GM20000 (cell line): ENCODE measurements at places on chromosomes 16 and 17.
A peak's percentile ranks its signal among the peaks of the same experiment; 100 is the strongest.

DNA sequence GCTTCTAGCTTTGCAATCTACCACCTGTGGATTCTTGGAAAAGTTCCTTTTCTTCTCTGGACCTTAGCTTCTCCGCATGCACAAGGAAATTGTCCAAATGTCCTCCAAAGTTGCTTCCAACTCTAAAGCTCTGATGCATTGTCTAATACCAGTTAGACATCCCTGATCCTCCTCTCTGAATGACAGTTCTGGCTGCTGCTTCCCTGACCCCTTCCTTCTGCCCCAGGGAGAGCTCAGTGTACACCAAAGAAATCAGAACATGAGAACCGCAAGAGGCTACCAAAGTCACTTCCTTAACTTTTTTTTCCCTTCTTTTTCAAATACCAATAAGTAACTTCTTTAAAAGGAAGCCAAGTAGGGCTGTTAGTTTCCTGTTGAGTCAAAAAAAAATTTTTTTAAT is 79.7 kb upstream of the CES5A start:
- DNase-seq = no peak

GRCh38 chr17:67818110-67819002 is 6.9 kb upstream of the BPTF start:
- DNase-seq = peak; percentile 73

DNA sequence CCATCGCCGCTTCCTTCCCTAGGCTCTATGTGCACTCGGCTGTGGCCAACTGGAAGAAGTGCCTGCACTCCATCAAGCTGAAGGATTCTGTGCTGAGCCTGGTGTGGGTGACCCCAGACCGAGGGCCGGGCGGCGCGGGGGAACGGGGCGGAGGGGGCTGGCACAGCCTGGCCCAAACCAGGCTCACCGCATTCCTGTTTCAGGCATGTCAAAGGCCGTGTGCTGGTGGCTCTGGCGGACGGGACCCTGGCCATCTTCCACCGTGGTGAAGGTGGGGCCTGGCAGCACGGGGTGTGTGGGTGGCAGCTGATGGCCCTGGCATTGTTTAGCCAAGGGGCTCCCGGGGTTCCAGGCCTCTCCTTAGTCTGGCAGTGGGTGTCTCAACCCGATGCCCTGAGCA is 4.6 kb downstream of the NME3 start:
- DNase-seq = no peak

DNA sequence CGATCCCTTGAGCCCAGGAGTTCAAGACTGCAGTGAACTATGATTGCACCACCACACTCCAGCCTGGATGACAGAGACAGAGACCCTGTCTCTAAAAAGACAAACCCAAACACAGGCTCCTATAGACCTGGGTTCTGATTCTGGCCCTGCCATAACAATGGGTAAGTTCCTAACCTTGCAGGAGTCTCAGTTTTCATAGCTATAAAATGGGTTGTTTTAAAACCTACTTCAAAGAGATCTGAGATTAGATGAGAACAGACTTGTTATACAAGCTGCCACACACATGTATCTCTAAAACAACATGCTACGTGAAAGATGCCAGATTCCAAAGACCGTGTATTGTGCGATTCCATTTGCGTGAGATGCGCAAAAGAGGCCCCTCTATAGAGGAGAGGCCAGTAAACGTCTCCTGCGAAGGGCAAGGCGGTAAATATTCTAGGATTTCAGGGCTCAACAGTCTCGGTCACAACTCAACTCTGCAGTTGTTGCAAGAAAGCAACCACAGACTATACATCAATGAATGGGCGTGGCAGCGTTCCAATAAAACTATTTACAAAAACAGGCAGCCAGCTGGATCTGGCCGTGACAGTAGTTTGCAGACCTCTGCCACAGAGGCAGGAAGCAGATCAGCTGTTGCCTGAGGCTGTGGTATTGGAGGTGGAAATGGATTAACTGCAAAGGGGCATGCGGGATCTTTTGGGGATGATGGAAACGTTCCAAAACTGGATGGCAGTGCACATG is 5.9 kb downstream of the CORO7 start:
- DNase-seq = no peak

- DNase-seq = no peak
Measured at GRCh38 chr17:40445751-40446468, 2.7 kb downstream of the IGFBP4 start.

- no peak for DNase-seq
Measured at GRCh38 chr16:85690469-85691064, 1.8 kb upstream of the GINS2 start.

- no peak for DNase-seq
Measured at GRCh38 chr17:60615840-60616239, 15.8 kb downstream of the PPM1D start.

- DNase-seq = no peak
Measured at GRCh38 chr16:19356024-19356952, 61.4 kb upstream of the TMC5 start.
